Activated naive CD4-positive, alpha-beta T cell treated with anti-CD3 and anti-CD28 coated beads, Interleukin-2, amount 50 U/mL, for 72 hours (primary cell): ENCODE measurements at places on chromosomes 12 and 14. TPM values are rescaled to one million over a fixed set of nuclear protein-coding genes. Genes with fewer than 3 reads are reported as not detected.

- DNase-seq = no peak
These were observed 350.7 kb upstream of the SEL1L start for GRCh38 chr14:81884382-81884781.

DNA sequence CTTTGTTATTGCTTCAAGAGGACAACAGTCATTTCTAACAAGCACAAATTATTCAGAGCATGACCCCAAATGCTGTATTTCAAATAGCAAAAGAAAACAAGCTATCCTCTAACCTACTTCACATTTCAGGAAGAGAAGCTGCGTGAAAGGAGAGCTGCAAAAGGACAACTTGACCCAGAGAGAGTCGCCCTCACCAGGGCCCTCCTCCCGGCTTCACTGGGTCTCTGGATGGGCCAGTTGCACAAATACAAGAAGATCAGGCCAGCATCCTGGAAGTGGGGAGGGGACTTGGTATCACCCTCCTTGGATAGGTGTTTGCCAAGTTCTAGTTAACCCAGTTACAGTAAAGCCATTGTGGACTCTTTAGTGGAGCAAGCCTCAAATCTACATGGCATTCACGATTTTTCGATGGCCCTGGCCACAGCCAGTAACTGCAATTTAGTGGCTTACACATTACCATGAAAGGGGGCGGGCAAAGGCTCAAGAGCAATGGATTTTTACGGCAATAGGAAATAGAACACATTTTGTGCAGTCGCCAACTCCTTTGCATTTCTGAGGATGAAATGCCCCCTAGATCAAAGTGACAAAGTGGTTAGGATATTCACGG is 166.9 kb upstream of the DIO2 start:
- no peak for DNase-seq

The EML5 gene
- 1.1 TPM for total RNA-seq

The FICD gene
- total RNA-seq = 8.4 TPM

The PARP2 gene
- total RNA-seq = 121 TPM

- DNase-seq = no peak
These were observed 262.5 kb upstream of the CAND1 start for GRCh38 chr12:67006610-67007009.

- no peak for DNase-seq
These were observed 8.8 kb upstream of the AMHR2 start for GRCh38 chr12:53414756-53415417.

- DNase-seq = no peak
These were observed 33.2 kb upstream of the LTBP2 start for GRCh38 chr14:74645244-74645643.

DNA sequence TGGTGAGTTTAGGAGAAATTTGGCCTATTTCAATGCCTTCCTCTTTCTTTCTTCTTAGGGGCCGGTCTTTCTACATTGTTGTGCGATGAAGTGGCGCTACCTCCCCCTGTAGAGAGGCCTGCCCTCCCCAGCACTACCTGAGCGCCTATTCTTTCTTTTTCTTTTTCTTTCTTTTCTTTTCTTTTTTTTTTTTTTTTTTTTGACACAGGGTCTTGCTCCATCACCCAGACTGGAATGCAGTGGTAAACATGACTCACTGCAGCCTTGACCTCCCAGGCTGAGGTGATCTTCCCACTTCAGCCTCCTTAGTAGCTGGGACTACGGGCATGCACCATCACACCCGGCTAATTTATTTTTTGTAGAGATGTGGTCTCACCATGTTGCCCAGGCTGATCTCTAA is 136.1 kb upstream of the MAX start:
- no peak for DNase-seq

- DNase-seq = no peak
These were observed 27.7 kb upstream of the CAND1 start for GRCh38 chr12:67241482-67241881.

DNA sequence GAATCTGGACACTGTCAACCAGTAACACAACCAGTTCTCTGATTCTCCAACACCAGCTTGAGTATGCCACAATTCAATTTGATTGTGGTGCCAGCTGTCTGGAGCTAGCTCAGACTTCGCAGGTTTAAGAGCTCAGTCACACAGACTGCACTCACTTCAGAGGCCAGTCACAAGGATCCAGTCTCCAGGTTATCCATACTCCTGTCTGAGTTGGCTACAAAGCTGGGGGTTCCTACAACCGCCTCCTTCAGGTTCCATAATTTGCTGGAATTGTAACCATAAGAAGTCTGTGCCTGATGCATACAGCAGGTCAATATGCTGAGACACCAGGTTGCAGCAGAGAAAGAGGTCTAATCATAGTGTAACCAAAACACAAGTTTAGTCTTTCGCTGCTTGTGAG is 70.5 kb upstream of the CPSF6 start:
- DNase-seq = no peak

- no peak for DNase-seq
These were observed 29.8 kb downstream of the LRRIQ1 start for GRCh38 chr12:85065837-85066482.

DNA sequence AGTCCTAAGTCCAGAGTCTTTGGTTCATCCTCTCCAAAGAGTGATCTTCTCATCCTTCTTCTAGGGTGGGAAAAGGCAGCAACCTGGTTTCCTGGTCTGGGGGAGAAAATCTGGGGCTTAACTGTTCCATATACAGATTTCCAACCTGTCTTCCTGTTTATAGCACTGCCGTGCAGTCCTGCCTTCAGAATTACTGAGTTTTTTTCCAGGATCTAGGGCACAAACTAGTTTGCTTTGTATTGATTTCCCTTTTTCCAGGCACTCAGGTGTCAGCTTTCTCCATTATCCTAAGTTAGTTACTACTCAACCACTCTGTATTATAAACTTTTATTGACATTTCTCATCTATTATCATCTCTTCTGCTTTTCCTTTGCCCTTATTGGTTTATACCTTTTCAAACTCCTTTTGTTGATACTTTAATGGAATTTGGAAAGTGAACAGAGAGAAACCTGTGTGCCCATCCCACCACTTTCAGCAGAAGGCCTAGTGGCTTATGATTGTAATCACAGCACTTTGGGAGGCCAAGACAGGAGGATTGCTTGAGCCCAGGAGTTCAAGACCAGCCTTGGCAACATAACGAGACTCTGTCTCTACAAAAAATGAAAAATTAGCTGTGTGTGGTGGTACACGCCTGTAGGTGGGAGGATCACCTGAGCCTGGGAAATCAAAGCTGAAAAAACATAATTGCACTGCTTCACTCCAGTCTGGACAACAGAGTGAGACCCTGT is 4.1 kb upstream of the LYZ start:
- DNase-seq = no peak

GRCh38 chr12:52630008-52630500 is 11.7 kb upstream of the KRT73 start:
- no peak for DNase-seq

- DNase-seq = no peak
These were observed 46.5 kb downstream of the NT5DC3 start for GRCh38 chr12:103794309-103795213.

DNA sequence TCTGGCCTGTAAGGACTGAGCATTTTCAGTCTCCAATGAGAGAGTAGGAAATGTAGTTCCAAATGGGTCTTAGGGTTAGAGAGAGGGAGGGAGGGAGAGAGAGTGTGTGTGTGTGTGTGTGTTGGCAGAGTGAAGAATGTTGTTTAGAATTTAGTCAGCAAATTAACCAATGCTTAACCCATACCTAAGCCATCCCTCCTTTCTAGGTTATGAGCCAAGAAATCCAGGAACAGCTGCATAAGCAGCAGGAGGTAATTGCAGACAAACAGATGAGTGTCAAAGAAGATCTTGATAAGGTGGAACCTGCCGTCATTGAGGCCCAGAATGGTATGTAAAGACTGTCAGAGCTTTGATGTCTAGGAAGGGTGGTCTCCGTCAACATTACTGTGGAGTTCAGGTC is 56.9 kb downstream of the HSP90AA1 start:
- no peak for DNase-seq

DNA sequence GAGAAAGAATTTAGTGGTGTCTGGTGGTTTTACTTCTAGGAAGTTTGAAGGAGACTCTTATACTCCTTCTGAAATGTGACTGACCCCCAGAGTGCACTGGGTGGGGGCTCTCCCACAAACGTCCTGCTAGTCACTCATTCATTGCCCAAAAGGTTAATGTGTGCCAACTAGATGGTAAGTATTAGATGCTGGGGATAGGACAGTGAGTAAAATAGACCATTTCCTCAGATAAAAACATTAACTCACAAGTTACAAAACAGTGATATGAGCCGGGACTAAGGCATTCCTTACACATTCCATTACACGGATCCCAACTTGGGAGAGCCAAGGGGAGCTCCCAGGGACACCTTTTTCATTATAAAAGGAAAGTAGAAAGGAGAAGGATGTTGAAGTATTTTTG is 185.1 kb downstream of the ATXN7L3B start:
- no peak for DNase-seq

The JPH4 gene
- not detected for total RNA-seq

DNA sequence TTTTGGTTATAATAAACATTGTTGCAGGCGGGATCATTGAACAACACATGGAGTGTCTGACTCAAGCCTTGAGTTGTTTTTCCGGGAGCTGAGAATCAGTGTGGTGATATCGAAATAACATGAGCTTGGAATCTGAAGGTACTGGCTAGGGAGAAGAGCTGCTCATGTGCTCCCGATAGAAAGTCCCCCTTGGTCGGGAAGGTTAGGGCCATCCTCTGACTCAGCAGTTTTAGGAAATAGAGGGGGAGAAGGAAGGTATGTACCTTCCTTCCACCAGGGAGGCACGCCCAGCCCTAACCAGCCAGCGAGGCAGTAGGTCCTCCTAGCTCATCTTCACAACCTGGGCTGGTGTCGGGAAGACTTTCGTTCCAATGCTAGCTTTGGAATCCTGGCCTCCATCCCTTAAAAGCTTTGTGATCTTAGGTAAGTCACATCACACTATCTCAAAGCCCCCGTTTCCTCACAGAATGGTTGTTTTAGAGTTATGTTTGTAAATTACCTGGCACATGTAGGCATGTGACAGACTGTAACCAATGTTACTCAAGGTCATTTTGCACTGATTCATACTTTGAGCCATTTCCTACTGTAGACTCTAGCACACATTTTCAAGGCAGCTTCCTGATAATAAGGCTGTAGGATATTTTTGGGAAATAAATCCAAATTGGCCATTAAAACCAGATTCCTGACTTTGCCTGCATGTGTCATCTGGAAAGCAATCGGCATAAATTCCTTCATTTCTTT is 1.9 kb upstream of the RAB35 start:
- DNase-seq = no peak

DNA sequence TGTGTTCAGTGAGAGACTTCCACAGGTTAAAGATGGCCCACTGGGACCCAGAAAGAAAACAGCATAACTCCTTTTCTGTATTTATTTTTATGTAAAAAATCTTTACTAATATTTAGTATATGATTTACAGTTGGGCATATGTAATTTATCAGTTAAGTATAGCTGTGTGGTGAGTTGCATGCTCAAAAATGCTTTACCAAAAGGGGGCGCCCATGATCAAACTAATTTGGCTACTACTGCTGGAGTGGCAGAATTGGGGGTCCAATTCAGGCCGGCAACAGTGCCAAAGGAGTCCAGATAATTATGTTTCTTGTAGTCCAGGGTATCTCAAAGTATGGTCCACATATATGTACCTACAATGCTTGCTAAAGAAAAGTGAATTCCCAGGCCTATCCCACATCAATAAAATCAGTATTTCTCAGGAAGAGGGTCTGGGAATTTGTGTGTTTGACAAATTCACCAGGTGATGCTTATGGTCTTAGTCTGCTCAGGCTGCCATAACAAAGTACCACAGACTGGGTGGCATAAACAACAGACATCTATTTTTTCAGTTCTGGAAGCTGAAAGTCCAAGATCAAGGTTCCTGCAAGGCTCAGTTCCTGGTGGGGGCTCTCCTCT is 152.0 kb downstream of the KTN1 start:
- DNase-seq = peak; percentile 62

The FOXG1 gene
- not detected for total RNA-seq

The AICDA gene
- not detected for total RNA-seq

- no peak for DNase-seq
These were observed 238.1 kb downstream of the FBXL14 start for GRCh38 chr12:1356285-1356684.

DNA sequence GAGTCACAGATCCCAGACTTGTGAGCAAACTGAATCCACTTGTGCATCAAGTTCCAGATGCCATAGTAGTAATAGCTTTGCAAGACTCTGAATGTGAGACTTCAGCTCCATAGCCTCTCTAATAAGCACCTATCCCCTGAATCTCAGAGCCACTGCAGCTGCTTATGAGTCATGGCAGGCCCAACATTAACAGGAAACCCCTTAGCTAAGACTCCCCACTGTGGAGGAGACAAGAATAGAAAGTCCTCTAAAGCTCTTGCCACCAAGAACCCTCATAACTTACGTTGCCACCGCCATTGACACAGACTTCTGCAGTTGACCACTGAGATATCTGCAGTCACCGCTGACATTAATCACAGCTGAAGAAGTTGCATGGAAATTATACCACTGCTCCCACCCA is 62.9 kb upstream of the PDE3A start:
- no peak for DNase-seq

DNA sequence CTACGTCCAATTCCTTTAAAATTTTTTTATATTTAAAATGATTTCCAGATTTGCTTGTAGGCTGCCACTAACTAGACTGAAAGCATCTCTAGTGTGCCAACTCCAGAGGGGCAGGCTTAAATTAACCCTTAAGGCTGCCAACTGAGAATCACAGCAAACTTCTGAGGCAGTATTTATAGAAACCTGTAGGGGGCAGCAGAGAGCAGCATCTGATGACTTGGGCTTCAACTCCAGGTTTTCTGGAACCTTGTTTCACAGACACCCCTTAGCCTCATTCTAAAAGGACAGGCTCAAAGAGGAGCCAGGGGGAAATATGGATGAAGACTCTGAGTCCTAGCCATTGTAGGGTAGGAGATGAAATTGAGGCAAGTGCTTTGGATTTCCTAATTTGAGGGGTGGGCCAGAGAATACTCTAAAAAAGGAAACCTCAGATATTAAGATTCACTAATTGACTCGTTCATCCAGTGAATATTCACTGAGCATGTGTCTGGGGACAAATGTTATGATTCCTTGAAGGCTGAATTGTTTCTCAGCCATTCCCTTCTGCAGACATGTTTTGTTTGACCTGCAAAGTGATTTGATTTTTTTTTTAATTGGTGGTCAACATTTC is 63.3 kb upstream of the HSPB8 start:
- DNase-seq = peak; percentile 29

The KRT78 gene
- total RNA-seq = not detected

The PRPH gene
- not detected for total RNA-seq

The SOAT2 gene
- total RNA-seq = 0.35 TPM

GRCh38 chr14:53608369-53608768 is 348.3 kb downstream of the BMP4 start:
- DNase-seq = no peak

The PRR13 gene
- total RNA-seq = 170 TPM
